Natural killer cell (primary cell): ENCODE measurements at places on chromosomes 2 and 18.

DNA sequence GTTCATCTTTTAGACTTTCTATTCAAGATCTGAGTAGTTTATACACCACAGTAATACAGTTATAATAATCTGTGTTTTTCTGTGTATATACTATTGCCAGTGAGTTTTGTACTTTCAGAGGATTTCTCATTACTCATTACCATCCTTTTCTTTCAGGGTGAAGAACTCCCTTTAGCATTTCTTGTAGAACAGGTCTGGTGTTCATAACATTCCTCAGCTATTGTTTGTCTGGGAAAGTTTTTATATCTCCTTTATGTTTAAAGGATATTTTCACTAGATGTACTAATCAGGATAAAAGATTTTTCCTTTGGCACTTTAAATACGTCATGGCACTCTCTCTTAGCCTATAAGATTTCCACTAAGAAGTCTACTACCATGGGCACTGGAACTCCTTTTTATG lies 705.5 kb downstream of the SLC4A3 start:
- no peak for DNase-seq

DNA sequence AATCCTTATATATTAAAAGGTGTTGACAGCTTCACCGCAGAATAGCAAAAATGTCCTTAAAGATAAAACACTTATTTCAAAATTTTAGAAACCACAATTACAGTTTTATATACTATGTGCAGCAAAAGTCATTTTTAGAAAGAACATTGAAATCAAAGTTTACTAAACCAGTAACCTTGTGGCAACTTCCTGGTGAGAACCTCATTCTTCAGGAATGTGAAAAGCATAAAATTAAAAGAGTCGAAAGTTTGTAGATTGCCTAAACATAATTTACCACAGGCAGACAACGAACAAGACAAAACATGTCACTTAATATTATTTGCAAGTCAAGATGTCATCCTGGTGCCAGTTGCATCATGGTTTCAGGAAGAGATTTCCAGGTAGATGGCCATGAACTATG lies 108.3 kb upstream of the NRP2 start:
- DNase-seq = no peak

GRCh38 chr2:143823876-143824275 lies 694.7 kb downstream of the ARHGAP15 start:
- no peak for DNase-seq

DNA sequence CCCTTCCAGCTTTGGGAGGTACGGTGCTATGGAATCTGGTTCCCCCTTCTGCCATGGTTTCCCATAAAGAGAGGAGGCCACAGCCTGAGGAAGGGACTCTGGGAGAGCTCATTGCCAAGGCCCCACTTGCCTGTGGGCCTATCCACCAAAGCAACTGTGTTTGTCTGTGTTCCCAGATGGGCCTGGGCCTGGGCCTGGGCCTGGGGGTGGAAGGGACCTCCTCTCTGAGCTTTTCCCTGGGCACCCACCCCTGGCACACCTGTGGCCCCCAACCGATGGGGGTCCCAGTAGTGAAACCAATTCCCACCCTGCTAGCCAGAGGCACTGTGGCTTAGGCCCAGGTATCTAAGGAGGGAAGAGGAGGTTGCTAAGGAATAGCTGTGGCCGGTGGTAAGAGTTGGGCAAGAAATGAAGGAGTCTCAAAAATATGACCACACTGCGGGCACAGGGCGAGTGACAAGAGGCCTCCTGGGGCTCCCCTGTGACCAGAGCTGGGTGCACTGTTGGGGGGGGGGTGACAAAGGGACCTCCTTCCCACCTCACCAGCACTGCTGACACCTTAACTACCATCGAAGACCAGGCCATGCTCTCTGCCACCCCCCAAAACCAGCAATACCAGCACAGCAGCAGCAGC lies 4.9 kb upstream of the DUSP2 start:
- DNase-seq = no peak

GRCh38 chr2:38682008-38682575 lies 16.2 kb downstream of the GALM start:
- no peak for DNase-seq

- DNase-seq = no peak
Measured at GRCh38 chr2:64094663-64095382, 49.4 kb downstream of the PELI1 start.

DNA sequence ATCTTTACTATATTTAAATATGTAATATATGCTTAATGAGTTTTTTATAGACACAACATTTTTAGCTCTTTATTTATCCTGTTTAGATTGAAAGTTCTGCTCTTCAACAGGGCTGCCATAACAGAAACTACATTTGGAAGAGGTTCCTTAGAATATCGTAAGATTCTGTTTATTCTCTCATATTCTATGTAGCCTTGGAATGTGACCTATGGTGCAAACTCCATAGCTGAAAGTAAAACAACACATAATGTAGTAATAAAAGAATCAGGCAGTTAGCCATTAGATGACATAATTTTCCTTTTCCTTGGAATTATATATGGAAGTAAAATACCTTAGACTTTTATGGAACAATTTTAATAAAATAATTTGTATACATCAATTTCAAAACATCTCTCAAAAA lies 91.3 kb downstream of the ZNF804A start:
- DNase-seq = no peak

DNA sequence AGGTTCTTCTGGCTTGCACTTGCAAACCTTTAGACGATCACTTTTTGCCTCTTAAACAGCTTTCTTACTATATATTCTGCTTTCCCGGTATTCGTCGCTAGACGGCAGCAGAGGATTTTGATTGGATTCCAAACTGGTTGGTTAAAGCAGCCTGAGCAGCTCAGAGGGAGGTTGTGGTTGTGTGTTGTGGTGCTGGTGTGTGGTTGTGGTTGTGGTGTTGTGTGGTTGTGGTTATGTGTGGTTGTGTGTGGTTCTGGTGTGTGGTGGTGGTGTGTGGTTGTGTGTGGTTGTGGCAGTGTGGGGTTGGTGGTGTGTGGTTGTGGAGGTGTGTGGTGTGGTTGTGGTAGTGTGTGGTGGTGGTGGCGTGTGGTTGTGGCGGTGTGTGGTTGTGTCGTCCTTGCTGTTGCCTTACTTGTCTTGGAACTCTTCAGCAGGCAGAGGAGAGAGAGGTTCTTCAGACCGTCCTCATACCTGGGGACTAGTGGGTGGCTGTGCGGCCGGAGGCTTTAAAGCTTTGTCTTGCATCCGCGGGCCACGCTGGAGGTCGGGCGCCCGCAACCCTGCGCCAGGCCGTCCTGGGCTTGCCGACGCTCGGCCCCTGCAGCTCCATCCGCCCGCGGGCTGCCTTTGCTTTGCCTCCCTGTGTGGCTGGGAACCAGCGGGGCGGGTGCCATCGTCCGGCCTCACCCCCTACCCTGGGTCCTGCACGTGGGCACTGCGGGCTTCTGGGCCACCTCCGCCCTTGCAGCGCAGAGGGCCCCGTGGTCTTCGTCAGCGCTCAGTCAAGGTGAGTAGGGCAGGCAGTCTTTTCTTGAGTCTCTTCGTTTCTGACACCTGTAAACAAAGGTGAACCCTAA lies 190.8 kb downstream of the ARHGAP28 start:
- DNase-seq = peak; percentile 4

DNA sequence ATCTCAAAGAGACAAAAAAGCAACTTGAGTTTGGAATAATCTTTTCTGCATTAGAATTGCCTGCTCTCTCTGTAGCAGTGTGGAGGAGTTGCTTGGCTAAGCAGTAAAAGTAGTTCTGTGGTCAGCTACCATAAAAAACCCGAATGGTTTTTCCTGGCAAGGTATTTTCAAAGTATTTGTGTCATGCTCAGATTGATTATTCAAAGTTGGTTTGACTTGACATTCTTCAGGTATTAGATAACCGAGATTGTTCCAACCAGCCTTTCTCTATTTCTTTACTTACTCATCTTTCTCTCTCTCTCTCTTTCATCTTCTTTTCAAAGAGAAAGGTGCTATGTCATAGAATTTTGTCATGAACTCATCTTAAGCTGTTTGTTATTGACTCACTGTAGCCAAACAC lies 404.9 kb downstream of the CPS1 start:
- no peak for DNase-seq

GRCh38 chr2:121028577-121028976 lies 256.4 kb downstream of the TFCP2L1 start:
- no peak for DNase-seq

- DNase-seq = no peak
Measured at GRCh38 chr2:19484736-19485135, 126.3 kb upstream of the OSR1 start.

DNA sequence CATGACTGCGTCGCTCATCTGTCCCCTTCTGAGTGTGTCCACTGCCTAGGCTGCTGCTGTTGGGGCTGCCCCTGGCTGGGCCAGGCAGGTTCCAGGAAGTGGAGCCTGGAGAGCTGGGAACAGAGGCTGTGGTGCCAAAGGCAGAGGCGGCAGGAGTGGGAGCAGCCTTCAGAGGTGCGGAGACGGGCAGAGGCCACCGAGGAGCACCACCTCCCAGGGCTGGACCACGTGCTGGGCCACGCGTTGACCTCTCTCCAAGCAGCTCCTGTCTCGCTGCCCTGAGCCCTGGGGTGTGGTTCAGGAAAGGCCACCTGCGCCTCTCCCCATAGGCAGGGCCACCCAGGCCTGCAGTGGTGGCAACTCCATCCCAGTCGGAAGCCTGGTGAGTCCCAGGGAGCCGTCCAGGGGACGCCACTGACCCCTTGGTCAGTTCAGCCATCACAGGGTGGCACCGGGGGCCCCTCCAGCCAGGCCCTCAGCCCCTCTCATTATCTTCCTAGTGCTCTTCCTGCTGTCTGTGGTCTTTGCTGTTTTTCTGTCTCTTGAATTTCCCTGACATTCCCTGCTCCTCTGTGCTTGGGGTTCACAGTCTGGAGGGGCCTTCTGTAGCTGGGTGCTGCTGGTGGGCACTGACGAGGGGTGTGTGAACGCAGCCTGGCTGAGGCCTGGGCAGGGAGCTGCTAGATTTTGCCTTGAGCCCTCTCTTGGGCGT lies 122.8 kb upstream of the HS6ST1 start:
- no peak for DNase-seq

DNA sequence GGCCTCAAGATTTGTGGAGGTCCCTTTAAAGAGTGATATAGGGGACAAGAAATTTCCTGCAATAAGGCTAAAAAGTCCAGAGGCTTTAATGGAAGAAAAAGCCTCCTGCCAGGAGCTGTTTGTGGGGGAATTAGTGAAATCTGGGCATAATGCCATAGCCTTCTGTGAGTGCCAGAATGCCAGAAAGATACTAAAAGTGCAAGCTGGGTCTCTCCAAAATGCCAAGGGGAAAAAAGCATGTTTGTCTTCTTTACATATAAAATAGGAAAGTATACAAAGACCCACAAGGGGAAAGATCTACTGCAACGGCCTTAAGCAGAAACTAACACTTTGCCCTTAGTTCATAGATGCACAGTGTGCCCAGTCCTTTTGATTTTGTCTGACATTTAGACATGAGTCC lies 647.7 kb upstream of the ZNF804A start:
- no peak for DNase-seq

GRCh38 chr2:234446404-234447076 lies 50.3 kb downstream of the ARL4C start:
- DNase-seq = peak; percentile 94

- DNase-seq = no peak
Measured at GRCh38 chr2:26756337-26756736, 7.7 kb upstream of the SLC35F6 start.

GRCh38 chr2:226661789-226662545 lies 137.7 kb downstream of the IRS1 start:
- DNase-seq = no peak

DNA sequence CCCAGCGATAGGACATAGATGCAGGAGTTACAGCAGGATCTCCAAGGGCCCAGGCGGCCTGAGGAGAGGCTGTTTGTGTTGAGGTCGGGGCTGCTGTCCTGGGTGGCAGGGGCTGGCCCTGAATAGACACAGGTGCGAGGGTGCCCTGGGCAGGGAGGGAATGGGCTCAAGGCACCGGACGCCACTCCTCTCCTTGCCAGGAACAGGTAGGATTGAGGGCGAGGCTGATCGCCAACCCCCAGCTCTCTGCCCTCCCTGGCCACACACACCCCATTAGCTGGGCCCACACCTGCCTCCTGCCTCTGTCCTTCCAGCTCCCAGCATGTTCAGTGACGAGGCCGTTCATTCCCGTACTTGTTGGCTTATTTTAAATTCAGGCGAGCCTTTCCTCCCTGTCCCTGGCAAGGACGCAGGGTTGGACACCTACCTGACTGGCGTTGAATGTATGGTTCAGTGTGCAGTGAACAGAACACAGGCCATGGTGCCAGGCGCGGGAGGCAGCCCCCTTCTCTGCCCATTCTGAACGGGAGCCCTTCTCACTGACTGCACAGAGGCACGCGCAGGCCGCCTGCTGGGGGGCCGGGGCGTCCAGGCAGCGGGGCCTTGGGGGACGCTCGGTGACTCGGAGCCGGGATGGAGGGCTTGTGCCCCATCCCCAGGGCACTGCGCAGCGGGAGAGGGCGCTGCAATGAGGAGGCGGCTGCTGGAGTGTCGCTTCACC lies 41.3 kb upstream of the SNED1 start:
- DNase-seq = no peak

- no peak for DNase-seq
Measured at GRCh38 chr2:88227446-88227845, 57.3 kb downstream of the THNSL2 start.

- no peak for DNase-seq
Measured at GRCh38 chr2:239765911-239766310, 259.2 kb downstream of the NDUFA10 start.
